Stimulated activated CD8-positive, alpha-beta memory T cell treated with anti-CD3 and anti-CD28 coated beads, Interleukin-7, amount 100 ng/mL, for 4 hours (primary cell): ENCODE measurements at places on chromosomes 11 and 22.

DNA sequence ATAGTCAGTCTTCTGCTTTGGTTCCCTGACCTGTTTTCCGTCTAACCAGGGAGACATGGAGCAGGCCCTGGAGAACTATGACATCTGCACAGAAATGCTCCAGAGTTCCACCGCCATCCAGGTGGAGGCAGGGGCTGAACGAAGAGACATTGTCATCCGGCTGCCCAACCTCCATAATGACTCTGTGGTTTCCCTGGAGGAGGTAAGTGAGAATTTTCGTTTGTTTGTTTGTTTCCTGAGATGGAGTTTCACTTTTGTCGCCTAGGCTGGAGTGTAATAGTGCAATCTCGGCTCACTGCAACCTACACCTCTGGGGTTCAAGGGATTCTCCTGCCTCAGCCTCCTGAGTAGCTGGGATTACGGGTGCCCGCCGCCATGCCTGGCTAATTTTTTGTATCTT, 52.9 kb downstream of the CABIN1 start:
- DNase-seq = no peak

- DNase-seq = no peak
These were observed 8.9 kb downstream of the SCGB1A1 start for GRCh38 chr11:62427630-62428233.

DNA sequence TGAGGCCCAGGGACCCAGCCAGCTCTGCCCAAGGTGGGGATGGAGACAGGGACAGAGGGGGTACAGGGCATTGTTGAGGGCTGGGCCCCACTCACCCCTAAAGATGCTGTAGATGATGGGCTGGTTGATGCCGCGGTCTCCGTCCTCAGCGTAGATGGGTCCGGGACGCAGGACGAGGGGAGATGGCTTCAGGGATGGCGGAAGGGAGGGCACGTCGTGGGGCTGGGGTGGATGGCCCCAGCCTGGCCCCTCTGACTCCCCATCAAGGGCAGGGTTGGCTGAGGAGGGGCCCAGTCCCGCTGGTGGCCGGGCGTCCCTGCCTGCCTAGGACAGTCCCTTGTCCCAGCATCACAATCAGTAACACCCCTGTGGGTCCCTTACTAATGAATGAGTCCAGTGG, 4.5 kb upstream of the IRF7 start:
- DNase-seq = no peak

DNA sequence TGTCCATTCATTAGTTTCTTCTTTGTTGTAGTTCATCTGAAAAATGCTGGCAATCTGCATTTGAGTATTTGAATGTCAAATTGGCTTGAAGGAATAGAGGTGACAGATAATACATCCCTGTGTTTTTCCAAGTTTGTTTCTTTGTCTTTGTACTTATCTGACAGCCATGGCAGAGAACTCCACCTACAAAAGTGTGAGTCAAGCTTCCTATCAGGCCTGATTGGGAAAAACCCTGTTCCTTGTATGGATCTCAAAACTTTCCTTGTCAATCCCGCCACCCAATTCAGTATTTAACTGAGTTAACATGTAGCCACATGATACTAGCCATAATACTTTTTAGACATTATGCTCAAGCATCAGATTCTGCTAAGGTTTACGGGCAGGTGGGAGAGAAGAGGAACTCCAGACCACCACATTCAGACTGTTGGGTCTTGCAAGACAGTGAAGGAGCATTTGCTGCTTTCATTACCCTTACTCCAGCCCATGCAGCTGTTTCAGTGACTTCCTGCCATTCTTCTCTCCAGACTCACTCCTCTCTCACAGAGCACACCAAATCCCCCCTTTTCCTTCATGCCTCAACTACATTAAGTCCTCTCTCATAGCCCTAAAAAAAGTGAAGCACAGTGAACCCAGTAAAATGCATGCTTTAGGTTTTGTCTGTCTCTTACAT, 65.9 kb downstream of the BLID start:
- DNase-seq = no peak
